ENCODE measurements at places on chromosomes 2 and 18.
A peak's percentile ranks its signal among the peaks of the same experiment; 100 is the strongest.

GRCh38 chr2:138381373-138381772 lies 120.2 kb upstream of the SPOPL start:
- no peak for DNase-seq

- no peak for DNase-seq
Measured at GRCh38 chr2:200121931-200122330, 166.5 kb downstream of the MAIP1 start.

- no peak for DNase-seq
Measured at GRCh38 chr2:162072976-162073887, 783 bp downstream of the DPP4 start.

DNA sequence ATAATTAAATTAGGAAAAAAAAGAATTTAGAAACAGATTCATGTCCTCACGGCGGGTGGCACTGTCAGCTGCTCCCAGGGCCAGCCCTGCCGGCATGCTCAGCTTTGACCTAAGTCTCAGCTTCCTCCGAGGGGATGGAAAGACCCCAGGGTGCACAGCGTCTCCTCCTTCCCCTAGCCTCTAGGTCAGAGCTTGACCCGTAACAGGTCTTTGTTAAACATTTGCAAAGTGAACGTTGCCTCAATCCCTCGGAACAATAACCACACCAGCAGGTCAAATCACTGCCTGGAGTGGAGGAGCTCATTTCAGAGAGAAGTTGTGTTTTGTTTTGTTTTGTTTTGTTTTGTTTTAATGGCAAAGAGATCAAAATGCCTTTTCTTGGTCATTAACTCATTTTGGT lies 171.3 kb downstream of the TMEM18 start:
- no peak for DNase-seq

DNA sequence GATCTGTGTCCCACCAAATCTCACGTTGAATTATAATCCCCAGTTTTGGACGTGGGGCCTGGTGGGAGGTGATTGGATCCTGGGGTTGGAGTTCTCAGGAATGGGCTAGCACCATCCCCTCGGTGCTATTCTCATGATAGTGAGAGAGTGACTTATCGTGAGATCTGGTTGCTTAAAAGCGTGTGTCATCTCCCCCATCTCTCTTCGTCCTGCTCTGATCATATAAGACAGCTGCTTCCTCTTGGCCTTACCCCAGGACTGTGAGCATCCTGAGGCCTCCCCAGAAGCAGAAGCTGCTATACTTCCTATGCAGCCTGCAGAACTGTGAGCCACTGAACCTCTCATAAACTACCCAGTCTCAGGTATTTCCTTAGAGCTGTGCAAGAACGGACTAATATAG lies 163.7 kb upstream of the NDUFV2 start:
- no peak for DNase-seq

DNA sequence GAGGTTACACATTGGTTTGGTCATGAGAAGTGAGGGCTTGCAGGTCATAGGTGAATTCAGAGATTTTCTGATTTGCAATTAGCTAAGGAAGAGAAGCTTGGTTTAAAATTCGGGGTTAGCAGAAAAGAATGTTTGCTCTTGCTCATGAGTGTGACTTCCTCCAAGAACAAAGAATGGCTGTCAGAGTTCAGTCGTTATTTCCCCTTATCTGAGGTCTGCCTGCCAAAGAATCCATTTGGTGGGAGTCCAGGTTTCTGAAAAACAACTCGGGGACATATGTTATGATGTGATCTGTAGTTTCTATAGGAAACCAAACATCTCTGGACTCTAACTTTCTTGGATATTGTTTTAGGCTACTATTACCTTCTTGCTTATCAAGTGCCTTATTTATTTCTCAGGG lies 3.2 kb upstream of the UGT1A6 start:
- no peak for DNase-seq

GRCh38 chr2:208006337-208006736 lies 19.0 kb downstream of the PLEKHM3 start:
- DNase-seq, result no peak

- no peak for DNase-seq
Measured at GRCh38 chr2:19373352-19373751, 14.9 kb upstream of the OSR1 start.

GRCh38 chr18:48891721-48892120 lies 59.0 kb downstream of the SMAD7 start:
- DNase-seq, result no peak

- DNase-seq, result no peak
Measured at GRCh38 chr18:62555135-62555534, 32.3 kb downstream of the ZCCHC2 start.

DNA sequence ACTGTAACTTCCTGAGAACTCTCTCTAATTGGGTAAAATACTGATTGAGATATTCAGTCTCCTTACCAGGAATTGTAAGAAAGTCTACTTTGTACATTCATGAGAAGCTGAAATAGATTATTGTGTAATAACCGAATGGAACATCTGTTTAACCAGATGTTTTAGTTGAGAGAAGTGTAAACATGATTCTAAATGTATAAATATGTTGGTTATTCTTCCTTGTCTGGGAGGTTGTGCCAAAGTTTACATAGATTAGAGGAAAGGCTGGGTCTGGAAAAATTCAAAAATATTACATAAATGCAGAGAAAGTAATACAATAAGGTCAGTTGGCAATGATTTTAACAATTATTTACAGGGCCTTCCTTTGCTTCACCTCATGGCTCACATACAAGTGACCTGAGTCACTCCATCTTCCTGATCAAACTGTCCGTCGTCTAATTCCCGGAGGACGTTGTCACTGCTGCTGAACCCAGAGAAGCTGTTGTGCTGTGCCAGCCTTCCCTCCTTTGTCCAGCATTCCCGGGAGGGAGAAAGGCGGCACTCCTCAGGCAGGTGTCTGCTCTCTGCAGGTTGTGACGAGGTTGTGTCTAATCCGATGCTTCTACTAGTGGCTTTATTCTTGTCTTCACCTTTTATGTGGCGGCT lies 55.9 kb downstream of the MOB4 start:
- peak; percentile 45 for DNase-seq

DNA sequence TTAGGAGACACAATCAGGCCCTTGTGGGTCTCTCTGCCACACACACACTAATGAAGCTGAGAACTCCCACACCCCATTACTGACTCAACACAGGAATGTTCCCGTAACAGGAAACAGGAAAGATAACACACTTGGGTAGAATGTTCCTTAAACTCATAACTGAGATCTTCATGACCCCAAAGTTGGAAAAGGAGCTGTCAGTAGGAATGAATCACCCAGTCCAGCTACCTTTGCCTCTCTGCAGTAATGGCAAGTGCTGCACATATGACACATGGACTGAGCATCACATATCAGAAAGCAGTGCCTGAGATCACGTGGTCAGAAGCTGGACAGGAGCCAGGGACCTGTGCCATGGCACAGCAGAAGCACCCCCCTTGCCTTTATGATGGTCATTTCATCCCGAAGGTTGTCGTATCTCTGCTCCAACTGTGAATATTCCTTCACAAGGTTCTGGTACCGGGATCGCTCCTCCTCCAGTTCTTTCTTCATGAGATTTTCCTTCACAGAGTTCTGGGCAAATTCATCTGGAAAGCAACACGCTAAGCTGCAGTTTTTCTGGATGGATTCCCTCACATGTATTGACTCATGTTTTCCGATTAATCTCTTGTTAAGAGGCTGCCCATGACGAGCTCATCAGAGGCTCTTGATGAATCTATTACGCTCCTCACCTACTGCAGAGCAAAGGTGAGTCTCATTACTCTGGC lies 65.4 kb upstream of the ACAA2 start:
- DNase-seq, result no peak

GRCh38 chr2:234029150-234029733 lies 21.3 kb upstream of the SPP2 start:
- peak; percentile 91 for DNase-seq

DNA sequence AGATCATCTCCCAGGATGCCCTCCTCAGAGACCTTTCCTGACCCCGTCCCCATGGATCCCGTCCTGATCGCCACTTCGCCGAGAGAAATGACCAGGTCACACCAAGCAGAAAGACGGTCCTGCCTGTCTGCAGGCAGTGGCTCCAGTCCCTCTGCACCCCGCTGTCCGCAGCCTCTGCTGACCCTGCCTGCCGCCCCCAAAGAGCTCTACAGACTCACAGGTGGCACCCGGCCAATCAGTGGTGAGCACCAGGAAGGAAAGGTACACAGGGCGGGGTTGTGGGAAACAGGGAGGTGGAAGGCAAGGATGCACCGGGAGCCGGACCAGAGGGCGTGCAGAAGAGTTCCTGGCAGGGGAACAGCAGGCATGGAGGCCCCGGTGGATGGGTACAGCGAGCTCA lies 94.8 kb downstream of the NDUFA10 start:
- DNase-seq, result no peak

DNA sequence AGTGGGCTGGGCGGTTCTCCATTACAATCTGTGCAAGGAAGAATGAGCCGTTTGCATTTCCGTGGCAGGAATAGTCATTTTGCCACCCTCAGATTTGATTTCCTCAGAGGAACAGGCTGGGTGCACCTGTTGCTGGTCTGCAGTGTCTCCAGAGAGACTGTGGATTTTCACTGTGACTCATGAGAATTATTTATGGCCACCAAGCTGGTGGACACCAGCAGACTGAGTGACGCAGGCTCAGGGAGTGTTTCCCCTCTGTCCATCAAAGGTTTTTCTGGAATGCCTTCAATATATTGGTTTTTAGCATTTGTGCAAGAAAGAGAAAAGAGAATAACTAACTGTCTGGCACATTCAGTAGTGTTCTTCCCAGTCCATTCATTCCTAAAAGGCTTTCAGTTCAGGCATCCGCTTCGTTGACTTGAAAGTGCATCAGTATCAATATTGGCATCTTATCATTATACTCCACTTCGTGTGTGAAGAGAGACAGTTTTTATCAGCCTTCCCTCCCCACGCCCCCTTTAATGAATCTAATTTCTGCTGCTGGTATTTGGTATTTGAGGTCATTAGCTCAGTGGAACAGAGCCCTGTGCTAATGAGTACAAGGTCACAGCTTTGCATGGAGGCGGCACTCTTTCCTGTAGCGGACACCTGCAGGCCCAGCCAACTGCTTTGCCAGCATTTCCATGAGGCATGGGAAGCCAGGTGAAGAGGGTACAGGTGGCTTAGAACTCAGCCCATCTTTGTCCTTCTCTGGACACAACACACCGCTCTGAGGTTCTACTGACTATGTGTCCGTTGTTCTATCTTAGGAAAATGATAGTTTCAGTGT lies 39.9 kb downstream of the PRKCE start:
- DNase-seq, result no peak

DNA sequence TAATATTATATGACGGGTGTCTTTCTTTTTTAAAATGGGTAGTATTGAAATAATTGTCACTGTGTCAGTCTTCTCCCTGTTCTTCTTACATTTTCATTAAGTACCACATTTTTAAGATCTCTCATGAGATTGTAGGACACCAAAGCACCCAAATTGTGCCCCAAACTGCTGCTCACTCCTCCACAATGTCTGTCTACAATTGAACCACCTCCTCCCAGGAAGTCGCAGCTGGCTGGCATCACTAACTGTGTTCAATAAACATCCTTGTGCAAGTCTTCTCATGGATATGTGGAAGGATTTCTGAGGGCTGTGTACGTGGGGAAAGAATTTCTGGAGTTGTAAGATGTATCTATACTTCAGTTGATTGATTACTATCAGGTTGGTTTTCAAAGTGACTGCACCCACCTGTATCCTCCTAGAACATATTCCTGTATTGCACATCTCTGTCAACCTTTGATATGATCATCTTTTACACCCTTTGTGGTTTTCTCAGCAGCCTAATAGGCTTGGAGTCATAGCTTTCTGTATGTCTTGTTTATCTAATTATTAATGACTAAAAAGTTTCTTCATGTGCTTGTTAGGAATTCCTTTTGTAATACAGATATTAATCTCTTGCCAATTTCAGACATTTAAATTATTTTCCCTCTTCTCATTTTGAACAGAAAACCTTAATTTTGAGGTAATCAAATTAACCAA lies 774.9 kb downstream of the RNF144A start:
- no peak for DNase-seq

GRCh38 chr2:43880952-43881351 lies 42.2 kb downstream of the ABCG8 start:
- DNase-seq, result no peak

DNA sequence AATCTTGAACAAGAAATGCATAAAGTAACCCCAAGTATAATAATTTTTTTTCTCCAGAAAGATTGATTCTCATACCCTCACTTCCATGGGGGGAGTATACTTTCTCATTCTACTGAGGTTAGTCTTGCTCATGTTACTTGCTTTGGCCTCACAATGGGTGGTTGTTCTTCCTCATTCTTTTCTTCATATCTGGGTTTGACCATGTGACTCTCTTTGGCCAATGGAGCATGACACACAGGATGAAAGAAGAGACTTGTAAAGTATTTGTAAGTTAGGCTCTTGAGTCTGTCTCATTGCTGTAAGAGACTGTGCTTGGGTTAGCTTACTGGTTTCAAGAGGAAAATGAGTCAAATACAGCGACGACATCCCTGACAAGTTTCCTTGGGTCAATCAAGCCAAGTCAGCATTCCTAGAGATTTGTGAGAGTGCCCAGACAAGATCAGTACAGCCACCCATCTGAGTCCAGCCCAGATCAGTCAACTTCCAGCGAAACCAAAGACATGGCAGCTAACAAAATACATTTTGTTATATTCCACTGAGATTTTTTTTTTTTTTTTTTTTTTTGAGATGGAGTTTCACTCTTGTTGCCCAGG lies 970.2 kb downstream of the BCL11A start:
- DNase-seq, result no peak

DNA sequence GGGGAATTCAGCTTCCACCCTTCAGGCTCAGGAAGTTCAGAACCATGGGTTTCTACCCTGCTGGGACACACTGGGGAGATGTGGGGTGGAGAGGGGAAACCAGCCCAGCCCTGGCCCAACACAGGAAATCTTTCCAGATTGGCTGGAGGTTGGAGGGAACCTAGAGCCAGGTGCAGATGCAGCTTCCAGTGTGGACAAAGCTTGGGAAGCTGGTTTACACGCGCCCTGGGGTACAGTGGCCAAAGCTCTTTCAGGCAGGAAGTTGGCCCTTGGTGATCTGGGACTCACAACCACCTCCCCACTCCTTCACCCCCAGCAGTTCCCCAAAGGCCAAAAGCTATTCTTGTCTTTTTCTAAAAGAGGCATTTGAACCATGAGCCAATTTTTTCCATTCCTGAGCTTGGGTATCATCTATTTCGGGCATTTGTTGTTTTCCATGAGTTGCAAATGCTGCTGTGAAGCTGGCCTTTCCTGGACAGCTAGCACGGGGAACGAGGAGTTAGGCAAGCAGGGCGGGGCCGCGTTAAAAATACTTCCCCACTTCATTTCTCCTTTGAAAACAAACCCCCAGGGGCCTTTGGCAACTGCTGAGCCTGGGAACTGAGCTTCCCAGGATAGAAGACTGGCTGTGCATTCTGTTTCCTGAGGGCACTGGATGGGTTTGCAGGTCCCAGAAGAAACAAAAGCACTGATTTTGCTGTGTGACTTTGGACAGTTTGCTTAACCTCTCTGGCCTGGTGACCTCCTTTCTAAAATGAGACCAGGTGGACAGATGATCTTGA lies 3.1 kb upstream of the ARID5A start:
- no peak for DNase-seq

Measured in kidney epithelial cell (primary cell).